ENCODE measurements at places on chromosomes 5 and 9.

DNA sequence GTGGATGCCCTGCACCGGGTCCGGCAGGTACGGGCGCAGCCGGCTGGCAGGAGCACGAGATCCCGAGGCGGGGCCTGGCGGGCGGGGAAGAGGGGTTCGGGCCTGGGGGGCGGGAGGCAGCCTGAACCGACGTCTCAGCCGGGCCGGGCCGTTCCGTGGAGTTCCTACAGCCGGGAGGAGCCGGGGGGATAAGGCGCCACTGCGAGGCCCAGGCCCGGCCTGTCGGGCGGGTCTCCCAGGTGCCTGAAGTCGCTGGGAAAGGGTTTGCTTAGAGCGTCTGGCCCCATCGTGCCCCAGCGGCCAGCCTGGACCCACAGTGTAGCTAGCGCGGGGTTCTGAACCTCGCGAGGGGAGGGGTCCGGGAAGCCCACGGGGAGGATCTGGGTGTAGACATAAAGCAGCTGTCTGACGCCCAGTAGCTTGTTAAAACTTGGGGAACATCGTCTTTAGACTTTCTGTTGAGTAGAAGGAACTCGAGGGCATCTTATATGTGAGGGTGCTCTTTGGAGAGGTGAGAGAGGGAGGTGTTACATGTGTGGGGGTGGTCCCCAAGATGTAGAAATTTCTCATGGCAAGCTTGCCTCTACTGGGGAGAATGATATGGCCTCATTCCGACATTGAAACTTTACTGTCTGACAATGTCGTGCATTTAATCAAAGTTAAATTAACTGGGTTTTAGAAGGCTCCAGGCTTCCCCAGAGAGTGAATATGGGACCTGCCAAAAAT lies 524 bp downstream of the FUBP3 start:
- DNase-seq = peak; percentile 9

- no peak for DNase-seq
Observed at GRCh38 chr9:90697808-90698207, 55.2 kb upstream of the DIRAS2 start.

DNA sequence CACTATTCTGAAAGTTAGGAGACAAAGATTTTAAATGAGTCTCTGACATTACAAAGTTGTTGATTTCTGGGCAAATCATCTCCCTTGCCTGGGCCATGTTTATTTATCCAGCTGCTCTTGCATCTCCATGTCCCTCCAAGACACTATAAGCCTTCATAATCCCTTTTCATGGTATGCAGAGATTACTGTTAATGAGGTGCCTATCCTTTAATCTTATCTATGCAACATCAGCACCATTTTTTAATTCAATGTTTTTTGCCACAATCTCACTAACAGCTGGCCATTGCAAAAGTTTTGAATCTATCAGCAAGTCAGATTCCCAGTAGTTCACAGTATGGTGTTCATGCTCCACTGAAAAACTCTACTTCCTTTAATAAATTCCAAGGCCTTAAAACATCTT lies 108.5 kb upstream of the PTPRD start:
- no peak for DNase-seq

DNA sequence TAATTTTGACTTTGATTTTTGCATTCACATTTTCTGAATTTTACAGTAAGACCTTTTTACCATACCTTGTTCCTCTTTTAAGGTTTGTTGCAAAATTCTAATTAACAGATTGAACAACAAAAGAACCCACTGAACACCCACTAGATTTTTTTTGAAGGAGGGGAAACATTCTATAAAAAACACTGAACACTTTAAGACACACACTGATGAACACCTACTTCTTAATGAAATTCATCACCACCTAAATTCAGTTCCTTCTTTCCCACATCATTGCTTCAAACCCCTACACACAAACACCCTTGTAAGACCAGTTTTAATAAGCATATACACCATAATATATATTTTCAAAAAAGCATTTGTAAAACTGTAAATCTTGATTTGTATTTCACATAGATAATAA lies 559.0 kb upstream of the MEF2C start:
- DNase-seq = no peak

DNA sequence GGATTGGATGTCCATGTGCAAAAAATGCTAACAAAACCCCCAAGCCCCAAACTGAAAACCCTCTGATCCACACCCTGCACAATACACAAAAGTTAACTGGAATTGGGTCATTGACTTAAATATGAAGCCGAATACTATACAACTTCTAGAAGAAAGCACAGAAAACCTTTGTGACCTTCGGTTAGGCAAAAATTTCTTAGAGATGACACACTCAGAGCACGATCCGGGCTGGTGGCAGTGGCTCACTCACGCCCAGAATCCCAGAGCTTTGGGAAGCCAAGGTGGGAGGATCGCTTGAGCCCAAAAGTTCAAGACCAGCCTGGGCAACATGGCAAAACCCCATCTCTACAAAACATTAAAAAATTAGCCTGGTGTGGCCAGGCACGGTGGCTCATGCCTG lies 1.8 kb upstream of the DIPK1B start:
- DNase-seq = no peak

GRCh38 chr9:115118879-115119218 lies 892 bp upstream of the TNC start:
- DNase-seq = peak; percentile 93

GRCh38 chr9:111598733-111599091 lies 735 bp downstream of the PTGR1 start:
- DNase-seq = peak; percentile 12

GRCh38 chr9:95509851-95510708 lies 6.7 kb downstream of the PTCH1 start:
- DNase-seq = no peak

GRCh38 chr5:14551211-14551610 lies 30.4 kb upstream of the OTULINL start:
- DNase-seq = no peak

GRCh38 chr5:132098151-132098594 lies 24.6 kb downstream of the CSF2 start:
- no peak for DNase-seq

- DNase-seq = no peak
Observed at GRCh38 chr5:74401946-74402320, 238.6 kb downstream of the ENC1 start.

GRCh38 chr9:129075996-129076639 lies 4.8 kb upstream of the DOLPP1 start:
- DNase-seq = no peak

DNA sequence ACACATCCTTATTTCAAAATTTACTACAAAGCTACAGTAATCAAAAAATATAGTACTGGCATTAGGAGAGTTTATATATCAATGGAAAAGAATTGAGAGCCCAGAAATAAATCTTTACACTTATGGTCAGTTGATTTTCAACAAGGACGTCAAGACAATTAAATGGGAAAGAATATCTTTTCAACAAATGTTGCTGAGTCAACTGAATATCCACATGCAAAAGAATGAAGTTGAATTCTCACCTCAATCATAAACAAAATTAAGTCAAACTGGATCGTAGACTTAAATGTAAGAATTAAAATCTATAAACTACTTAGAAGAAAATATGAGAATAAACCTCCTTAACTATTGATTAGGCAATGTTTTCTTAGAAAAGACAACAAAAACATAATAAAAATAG lies 61.5 kb upstream of the PRR16 start:
- no peak for DNase-seq

- no peak for DNase-seq
Observed at GRCh38 chr9:130390390-130390789, 54.4 kb upstream of the ASS1 start.

GRCh38 chr5:33281431-33281843 lies 159.3 kb upstream of the TARS1 start:
- no peak for DNase-seq

- DNase-seq = no peak
Observed at GRCh38 chr9:15373881-15374280, 48.8 kb upstream of the SNAPC3 start.

DNA sequence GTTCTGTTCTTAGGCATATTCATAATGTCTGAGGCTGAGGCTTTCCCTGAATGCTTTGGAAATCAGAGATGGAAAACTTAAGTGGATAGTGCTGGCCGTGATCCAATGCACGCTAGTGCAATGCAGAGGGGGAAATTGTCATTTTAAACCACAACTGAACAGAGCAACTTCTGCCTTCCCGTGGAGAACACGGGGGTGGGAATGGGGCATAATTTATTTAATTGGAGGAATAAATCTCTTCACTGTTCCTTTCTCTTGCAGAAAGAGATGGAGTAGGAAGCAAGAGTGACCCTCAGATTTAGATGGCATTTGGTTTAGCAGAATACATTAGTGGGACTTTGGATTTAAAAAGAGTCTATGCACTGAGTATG lies 22.9 kb upstream of the NREP start:
- DNase-seq = no peak

DNA sequence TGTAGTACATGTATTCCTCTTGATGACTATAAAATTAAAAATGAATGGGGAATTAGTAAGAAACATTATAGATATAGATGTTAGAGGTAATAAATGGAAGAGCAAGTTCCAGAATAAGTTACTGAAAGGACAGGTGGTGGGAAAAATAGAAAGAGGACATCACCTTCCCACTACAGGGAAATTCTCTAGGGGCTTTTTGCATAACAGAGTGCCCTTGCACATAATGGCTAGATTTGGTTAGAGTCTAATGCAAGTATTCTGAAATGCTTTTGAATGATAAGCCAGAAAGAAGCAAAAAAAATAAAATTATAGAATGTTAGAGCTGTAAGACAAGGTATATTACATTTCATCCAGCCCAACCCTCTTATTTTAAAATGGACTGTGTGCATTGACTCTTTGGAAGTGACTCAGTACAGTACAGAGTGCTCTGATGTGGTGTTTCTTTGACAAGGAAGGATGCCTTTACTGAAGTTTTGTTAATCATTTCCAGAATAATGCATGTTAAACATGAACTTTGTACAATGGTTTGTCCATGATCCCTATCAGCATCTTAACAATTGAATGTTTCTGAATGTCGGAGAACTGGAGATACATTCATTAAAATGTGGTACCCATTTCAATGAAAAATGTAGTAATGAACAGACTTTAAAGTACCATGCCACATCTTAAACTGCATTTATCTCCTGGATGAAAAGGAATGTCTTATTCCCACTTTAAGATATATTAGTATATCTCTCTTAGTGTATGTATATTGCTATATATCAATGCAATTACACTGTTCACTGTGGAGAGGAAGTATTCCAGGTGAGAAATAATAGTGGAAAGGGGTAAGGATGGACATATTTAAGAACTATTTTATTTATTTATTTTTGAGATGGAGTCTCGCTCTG lies 391.1 kb downstream of the ADGRV1 start:
- no peak for DNase-seq

GRCh38 chr5:82352146-82352791 lies 74.1 kb upstream of the RPS23 start:
- DNase-seq = peak; percentile 36

GRCh38 chr5:133370904-133371303 lies 241.4 kb downstream of the FSTL4 start:
- no peak for DNase-seq

GRCh38 chr9:100084128-100084453 lies 14.7 kb downstream of the ERP44 start:
- DNase-seq = no peak

GRCh38 chr5:107542428-107542827 lies 128.3 kb downstream of the EFNA5 start:
- DNase-seq = peak; percentile 95

DNA sequence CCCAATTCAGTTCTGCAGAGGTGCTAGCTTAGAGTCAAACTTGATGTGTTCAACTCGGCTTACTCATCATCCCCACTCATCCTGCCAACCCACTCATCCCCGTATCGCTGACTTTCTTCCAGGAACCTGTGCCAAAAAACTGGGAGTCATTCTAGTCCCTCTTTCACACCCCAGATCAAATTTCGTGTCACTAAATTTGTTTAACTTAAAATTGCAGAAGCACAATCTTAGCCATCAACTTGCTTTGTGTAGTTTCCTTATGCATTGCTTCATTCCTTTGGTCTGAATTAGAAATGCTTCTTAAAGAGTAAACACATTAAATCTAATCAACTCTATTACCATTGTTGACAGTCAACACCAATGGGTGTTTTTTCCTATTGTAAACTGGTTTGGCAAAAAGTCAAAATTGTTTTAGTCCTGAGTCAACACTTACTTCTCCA lies 162.4 kb downstream of the TTC39B start:
- peak; percentile 100 for DNase-seq

- no peak for DNase-seq
Observed at GRCh38 chr9:122065923-122066629, 27.0 kb downstream of the TTLL11 start.

- DNase-seq = no peak
Observed at GRCh38 chr9:20611691-20612287, 10.5 kb downstream of the MLLT3 start.

- DNase-seq = no peak
Observed at GRCh38 chr5:74549384-74549783, 91.1 kb downstream of the ENC1 start.

DNA sequence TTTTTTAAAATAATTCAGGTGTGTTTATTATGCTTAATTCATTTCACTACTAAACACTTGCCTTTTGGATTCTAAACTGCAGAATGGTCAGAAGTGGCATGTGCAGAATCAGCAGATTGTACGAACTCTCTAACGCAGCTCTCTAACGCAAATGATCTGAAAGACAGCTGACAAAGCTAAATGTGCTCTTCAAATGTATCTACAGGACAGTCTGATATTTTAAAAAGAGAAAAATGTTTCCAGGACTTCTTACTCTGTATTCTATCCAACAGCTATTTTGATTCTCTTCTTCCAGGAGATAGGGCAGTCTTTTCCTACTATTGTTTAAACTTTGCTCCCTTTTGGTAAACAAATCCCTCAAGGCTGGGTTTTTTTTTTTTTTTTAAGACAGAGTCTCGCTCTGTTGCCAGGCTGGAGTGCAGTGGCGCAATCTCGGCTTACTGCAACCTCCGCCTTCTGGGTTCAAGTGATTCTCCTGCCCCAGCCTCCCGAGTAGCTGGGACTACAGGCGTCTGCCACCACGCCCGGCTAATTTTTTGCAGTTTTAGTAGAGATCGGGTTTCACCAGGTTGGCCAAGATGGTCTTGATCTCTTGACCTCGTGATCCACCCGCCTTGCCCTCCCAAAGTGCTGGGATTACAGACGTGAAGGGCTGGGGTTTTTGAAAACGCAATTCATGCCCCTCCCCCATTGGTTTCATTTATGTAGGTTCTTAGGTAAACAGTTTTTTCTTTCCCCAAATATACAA lies 1.2 kb downstream of the NMRK1 start:
- no peak for DNase-seq

DNA sequence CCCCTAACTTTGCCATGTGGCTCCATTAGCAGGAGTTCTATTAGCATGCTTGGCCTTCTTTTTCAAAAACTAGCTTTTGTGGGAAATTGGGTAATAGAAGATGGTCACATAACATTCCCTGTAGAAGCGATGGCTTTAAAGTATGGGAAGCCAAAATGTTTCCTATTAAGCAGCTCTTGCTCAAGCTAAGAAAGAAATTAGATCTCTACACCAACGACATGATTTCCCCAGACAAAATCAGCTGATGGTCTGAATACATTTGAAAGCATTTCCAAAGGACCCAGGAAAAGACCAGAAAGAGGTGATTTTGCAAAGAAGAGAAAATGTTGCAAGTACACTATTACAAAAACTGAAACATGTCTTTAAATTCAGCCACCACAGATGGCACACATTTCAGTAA lies 4.8 kb upstream of the NFIL3 start:
- no peak for DNase-seq
